Activated CD8-positive, alpha-beta memory T cell treated with anti-CD3 and anti-CD28 coated beads, Interleukin-2, amount 10 ng/mL, durations not matched to agents 7 days and 5 days (primary cell): ENCODE measurements at places on chromosomes 2 and 18.

DNA sequence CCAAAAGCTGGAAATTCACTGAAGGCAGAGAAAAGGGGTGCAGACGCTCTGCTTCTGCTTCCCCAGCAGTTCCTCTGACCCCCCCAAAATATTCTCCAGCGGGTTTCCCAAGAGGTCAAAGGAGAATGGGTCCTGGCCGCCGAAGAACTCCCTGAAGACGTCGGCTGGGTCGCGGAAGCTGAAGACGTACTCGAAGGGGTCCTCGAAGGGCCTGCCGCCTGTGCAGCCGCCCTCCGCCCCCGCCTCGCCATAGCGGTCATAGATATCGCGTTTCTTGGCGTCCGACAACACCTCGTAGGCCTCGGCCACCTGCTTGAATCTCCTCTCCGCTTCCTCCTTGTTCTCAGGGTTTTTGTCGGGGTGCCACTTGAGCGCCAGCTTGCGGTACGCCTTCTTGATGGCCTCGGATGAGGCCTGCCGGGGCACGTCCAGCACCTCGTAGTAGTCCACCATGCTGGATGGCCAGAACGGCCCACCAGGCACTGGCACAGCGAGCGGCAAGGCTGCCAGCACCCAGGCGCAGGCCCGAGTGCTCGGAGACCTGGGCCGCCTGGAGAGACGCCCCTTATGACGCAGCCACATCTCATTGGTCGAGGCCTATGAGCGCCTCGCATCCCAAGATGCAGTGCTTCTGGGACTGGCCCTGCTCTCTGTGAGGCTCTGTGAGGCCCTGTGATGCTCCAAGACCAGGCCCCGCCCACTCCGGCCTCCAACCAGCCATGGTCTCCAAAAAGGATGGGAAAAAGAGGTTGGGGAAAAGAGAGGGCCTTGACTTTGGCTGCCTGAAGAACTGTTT, 14.8 kb downstream of the UGT1A3 start:
- no peak for DNase-seq

DNA sequence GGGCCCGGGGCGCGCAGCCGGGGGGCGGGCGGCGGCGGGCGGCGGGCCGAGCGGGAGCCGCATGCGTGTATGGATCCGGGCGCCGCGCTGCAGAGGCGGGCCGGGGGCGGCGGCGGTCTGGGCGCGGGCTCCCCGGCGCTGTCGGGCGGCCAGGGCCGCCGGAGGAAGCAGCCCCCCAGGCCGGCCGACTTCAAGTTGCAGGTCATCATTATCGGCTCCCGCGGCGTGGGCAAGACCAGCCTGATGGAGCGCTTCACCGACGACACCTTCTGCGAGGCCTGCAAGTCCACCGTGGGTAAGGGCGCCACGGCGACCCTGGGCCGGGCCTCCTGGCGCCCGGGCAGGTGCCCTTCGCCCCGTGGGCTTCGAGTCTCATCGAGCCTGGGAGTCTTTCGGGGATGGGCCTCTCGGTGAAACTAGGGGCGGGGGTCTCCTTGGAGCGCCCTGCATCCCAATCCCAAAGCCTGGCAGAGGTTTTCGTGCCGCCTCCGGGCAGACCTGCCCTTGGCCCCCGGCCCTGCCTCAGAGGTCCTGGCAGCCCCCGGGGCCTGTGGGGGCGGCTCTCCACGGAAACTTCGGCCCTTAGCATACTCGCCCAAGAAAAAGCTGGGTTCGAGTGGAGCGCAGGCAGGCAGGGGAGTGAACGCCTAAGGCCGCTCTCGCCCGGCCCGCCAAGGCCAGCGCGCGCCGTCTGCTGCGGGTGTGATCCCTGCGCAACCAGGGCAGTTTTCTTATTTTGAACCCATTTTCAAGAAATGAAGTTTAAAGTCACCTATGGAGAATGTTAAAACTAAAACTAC, 622 bp downstream of the RAB12 start:
- DNase-seq: no peak

DNA sequence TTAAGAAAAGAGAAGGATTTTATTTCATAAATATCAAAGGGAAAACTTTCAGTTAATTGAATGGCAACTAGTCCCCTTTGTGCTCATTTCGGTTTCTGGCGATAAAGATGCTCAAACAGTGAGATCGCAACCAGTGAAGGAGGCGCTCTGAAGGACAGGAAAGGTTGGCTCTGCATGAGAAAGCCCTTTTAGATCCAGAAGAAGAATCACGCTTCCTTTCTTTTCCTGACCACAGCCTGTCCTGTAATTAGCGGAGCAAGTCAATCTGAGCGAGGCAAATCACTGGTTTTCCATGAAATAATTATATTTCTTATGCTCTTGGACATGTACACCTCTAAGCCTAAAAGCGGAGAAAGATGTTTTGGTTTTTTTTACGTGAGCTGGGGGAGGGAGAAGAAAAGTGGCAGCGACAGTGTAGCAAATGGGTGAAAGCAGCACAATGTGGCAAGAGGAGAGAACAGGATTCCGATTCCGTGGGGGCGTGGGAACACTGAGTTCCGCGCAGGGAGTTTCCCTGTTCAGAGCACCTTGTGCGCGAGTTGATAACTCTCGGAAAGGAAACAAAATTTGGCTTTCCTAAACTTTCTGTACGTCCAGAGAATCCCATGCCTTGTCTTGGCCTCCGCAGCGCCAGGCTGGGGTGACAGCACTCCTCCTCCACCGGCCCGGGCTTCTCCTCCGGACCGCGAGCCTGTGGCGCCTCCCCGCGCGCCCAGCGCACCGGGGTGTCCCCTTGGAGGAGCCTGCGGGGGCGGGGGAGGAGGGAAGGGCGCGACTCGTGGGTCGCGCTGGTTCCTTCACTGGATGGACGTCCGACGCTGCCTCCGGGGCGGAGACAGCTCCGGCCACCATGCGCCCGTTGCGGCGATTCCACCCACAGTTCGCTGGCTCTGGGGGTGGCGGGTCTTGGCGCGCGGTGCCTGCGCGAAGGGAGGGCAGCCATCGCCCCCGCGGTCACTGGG, 620 bp upstream of the SLC9A2 start:
- no peak for DNase-seq

DNA sequence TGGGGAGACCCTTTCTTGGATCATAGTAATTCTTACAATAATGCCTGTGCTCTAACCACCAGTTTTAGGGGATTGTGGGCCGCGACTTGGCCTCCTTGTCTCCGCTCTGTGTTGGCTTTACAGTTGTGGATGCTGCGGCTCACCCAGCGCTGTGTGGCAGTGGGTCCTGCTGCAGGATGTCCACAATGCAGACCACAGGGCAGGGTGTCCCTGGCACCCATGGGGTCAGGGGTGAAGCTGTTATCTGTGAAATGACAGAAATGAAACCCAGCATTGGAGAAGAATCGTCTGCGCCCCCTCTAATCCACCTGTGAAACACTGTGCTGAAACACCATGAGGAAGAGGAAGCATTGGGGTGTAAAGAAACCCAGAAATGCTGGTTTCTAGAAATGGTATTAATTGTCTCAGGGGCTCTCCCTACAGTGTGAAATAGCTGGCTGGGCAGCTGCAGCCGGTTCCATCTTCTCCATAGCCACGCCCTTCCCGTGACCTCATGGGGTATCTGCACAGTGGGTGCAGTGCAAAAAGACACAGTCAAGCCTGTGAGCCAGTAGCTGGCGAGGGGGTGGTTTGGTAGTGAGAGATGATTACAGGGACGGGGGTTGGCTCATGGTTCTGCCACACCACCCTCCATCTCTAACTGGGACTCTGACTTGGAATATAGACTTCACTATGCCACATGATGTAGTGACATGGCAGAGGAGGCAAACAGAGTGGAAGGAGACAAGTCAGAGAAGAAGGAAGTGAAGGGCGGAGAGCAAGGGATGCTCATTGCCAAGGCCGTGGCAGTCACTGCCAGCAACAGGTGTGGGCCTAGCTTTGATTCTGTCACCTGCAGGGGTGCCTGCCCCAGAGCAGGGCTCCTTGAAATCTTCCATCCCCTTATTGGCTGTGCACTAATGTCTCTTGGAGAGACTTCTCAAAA, 16.2 kb downstream of the INPP4A start:
- DNase-seq: peak; percentile 94
